ENCODE measurements at places on chromosomes 13 and 19. TPM values are rescaled to one million over a fixed set of nuclear protein-coding genes. Genes with fewer than 3 reads are reported as not detected.

DNA sequence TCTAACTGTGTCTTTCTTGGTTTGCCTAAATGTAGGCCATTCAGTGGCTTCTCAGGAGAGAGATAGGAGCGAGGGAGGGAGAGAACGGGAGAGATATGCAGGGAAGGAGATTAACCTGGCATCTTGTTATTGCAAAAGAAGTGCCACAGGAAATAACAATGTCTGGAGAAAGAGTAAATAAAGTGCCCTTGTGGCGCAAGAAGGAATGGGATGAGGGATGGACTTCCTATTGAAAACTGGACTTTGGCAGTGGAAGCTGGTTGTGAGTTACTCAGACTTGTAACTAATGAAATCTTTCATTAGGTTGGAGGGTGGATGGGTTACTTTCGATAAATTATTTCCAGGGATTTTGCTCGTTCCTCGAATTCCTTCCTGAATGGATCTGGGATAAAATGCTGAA, 136.1 kb downstream of the LACC1 start:
- H3K4me1 ChIP-seq, result peaks cover 12% of the 10 kb centered on the region
- DNase-seq, result no peak
- H3K27me3 ChIP-seq, result no peaks in the 10 kb centered on the region
- H3K27ac ChIP-seq, result peak overlapping the region; percentile 24

- peaks cover 18% of the 10 kb centered on the region for H3K4me1 ChIP-seq
- H3K4me3 ChIP-seq, result peak overlapping the region; percentile 33
- no peaks in the 10 kb centered on the region for H3K36me3 ChIP-seq
- peak; percentile 69 for DNase-seq
- no peak overlapping the region for H3K27ac ChIP-seq
- peaks cover 29% of the 10 kb centered on the region for H3K27me3 ChIP-seq
Observed at GRCh38 chr13:25169951-25170553, 2.0 kb downstream of the AMER2 start.

DNA sequence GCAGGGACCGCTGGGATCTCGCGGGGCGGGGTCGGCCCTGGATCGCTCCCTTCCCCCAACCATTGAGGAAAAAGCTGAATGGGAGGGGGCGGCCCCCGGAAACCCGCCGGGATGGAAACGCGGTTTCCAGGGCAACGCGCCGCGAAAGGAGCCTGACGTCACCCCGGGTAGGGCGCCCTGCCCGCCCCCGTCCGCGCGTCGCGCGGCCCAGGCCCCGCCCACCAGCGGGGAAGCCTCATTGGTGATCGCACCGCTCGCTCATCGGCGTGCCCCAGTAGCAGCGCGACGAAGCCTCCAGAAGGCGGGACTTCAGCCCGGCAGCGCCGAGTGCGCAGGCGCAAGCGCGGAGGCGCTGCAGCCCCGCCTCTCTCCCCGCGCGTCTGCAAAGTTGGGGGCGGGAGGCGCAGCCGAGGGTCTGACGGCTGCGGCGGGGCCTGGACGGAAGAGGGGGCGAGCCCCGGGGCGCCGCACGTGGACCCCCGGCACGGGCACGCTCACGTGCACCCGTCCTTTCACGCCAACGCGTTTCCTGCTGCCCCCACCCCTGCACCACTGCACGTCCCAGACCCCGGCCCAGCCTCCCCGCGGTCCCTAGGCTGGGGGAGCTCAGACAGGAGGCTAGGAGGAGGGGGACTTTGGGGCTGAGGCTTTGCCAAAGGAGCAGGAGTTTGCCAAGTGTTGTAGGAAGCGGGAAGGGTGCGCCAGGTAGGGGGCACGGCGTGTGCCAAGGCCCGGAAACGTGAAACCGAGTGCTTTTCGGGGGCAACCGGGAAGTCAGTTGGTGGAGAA, 8.2 kb upstream of the CIRBP start:
- H3K27ac ChIP-seq, result peak overlapping the region; percentile 100
- H3K36me3 ChIP-seq, result peaks cover 2% of the 10 kb centered on the region
- DNase-seq, result peak; percentile 100
- peaks cover 94% of the 10 kb centered on the region for H3K4me1 ChIP-seq
- H3K4me3 ChIP-seq, result peak overlapping the region; percentile 75

DNA sequence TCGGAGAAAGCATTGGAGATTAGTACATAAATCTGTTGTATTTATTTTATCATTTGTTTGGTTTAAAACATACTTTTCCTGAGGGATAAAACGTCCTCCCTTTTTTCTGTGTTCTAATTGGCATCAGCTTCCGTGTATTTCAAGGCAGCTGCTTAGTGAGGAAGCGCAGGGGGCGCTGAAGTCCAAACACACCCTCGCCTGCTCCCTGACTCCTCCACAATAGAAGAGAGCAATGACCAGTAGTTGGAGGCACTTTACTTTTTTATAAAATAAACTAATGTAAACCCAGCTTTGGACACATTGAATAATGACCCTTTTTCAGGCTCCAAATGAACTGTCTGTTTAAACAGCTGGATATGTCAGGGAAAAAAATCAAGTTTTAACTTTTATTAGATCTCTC, 79.9 kb downstream of the RNASEH2B start:
- H3K4me1 ChIP-seq, result no peaks in the 10 kb centered on the region
- no peak overlapping the region for H3K4me3 ChIP-seq
- no peak for DNase-seq
- no peaks in the 10 kb centered on the region for H3K36me3 ChIP-seq
- H3K27me3 ChIP-seq, result no peaks in the 10 kb centered on the region

GRCh38 chr19:18488838-18489626, 32.8 kb downstream of the ELL start:
- H3K36me3 ChIP-seq, result peaks cover 2% of the 10 kb centered on the region
- no peak overlapping the region for H3K27ac ChIP-seq
- DNase-seq, result no peak
- H3K4me1 ChIP-seq, result peaks cover 74% of the 10 kb centered on the region

DNA sequence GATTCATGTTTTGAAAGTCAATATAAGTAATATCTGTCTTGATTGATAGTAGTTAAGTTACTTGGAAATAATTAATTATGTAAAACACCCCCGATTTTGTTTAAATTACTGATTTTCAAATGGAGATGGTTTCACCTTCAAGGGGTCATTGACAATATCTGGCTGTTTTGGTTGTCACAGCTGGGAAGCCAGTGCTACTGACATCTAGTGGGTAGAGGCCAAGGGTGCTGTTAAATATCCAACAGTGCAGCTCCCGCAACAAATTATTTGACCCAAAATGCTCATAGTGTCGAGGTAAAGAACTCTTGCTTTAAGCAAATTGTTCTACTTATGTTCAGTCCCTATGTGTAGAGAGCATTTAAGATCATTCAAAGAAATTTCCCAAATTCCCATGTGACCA, 50.6 kb upstream of the PCDH20 start:
- H3K27me3 ChIP-seq, result no peaks in the 10 kb centered on the region
- no peaks in the 10 kb centered on the region for H3K4me1 ChIP-seq
- H3K4me3 ChIP-seq, result no peak overlapping the region
- no peaks in the 10 kb centered on the region for H3K36me3 ChIP-seq

Gene ETFB
- total RNA-seq, result 70.5 TPM

GRCh38 chr13:32883474-32883873, 132.7 kb upstream of the KL start:
- H3K4me1 ChIP-seq, result no peaks in the 10 kb centered on the region
- H3K27ac ChIP-seq, result no peak overlapping the region
- H3K36me3 ChIP-seq, result no peaks in the 10 kb centered on the region

- DNase-seq, result peak; percentile 68
- H3K36me3 ChIP-seq, result no peaks in the 10 kb centered on the region
- H3K4me3 ChIP-seq, result peak overlapping the region; percentile 78
- peak overlapping the region; percentile 94 for H3K27ac ChIP-seq
- H3K27me3 ChIP-seq, result peaks cover 6% of the 10 kb centered on the region
Observed at GRCh38 chr19:40465025-40465556, 454 bp downstream of the BLVRB start.

Gene ALDH16A1
- total RNA-seq, result 53.8 TPM

Gene CEACAM4
- 1.7 TPM for total RNA-seq

DNA sequence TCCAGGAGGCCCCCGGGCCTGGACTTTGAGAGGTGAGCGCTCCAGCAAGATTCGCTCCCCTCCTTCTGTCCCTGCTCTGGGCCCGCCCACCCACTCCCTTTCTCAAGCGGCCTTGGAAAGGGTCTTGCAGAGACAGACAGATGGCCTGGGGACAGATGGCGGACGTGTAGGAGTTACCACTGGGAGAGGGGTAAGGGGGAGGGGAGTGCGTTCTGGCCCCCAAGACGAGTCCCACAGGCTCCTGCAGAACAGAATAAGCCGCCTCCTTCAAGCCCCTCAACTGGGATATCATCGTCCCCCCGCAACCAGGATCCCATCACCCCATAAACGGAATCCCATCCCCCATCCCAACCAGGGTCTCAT, 3.6 kb upstream of the TNFAIP8L1 start:
- H3K4me3 ChIP-seq, result peak overlapping the region; percentile 42
- H3K27ac ChIP-seq, result no peak overlapping the region
- no peaks in the 10 kb centered on the region for H3K36me3 ChIP-seq
- peaks cover 30% of the 10 kb centered on the region for H3K4me1 ChIP-seq
- no peaks in the 10 kb centered on the region for H3K27me3 ChIP-seq

- no peaks in the 10 kb centered on the region for H3K36me3 ChIP-seq
- H3K27me3 ChIP-seq, result no peaks in the 10 kb centered on the region
- no peak overlapping the region for H3K27ac ChIP-seq
- no peaks in the 10 kb centered on the region for H3K4me1 ChIP-seq
Observed at GRCh38 chr13:49897713-49898112, 38.4 kb downstream of the SPRYD7 start.

DNA sequence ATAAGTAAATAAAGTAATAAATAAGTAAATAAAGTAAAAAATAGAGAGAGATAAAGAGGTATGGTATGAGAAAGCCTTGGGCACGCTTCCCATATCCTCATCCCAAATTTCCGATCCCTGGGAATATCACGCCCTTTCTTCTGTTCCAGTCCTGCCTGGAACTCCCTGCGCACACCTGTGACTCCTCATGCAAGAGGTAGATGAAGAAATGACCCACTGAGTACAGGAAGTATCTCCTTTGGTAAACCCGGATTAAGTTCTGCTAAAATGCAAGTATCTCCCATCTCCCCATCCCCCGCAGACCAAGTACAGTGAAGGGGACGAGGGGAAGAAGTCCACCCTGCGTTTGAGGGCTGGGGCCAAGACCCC, 399 bp upstream of the ZNF136 start:
- H3K4me3 ChIP-seq, result no peak overlapping the region
- no peaks in the 10 kb centered on the region for H3K36me3 ChIP-seq
- no peaks in the 10 kb centered on the region for H3K27me3 ChIP-seq
- no peak for DNase-seq
- peaks cover 27% of the 10 kb centered on the region for H3K4me1 ChIP-seq

Gene NLRP11
- not detected for total RNA-seq

GRCh38 chr19:1063909-1064660, 2.9 kb upstream of the ARHGAP45 start:
- H3K36me3 ChIP-seq, result no peaks in the 10 kb centered on the region
- H3K27me3 ChIP-seq, result no peaks in the 10 kb centered on the region
- peak; percentile 80 for DNase-seq
- no peak overlapping the region for H3K27ac ChIP-seq
- H3K4me1 ChIP-seq, result peaks cover 59% of the 10 kb centered on the region
- peak overlapping the region; percentile 68 for H3K4me3 ChIP-seq

- H3K4me3 ChIP-seq, result no peak overlapping the region
- DNase-seq, result no peak
Observed at GRCh38 chr13:107238262-107238981, 670.5 kb upstream of the ARGLU1 start.

DNA sequence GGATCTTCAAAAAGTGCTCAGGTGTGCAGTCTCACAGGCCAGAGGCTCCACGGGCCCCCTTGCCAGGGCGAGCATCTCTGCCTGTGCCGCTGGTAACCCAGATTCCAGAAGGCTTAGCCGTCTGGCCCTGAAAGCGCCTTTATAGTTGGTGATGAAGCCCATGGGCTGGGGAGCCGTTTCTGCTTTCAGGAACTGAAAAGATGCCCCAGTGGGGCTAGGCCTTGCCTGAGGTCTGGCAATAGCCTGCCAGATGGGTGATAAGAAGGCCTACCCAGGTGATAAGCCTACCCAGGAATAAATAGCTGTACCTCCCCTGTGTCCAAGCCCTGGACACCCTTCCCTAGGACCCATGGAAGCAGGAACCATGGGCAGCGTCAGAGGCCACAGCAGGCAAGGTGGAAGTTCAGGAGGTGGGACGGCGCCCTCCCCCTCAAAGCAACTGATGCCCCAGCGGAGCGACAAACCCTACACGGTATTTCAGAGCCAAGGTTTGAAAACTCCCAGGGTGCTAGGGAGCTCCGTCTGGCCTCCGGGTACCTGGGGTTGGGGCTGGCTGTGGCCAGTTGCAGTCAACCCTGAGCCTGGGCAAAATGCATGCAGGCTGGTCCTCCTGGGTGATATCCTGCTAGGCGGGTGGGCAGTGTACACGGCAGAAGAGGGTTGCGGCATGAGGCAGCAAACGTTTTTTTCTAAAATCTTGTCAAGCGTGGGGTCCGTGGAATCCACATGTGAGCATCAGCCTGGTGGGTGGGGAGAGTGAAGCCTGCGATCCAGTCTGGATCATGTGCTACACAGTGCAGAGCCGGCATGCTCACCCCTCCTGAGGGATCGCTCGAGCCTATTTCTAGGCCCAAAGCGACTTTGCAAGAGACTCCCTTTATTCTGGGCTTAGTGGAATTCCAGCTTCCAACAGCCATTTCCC, 45.3 kb downstream of the ACTN4 start:
- peaks cover 85% of the 10 kb centered on the region for H3K4me1 ChIP-seq
- H3K27me3 ChIP-seq, result no peaks in the 10 kb centered on the region
- DNase-seq, result no peak
- H3K4me3 ChIP-seq, result no peak overlapping the region
- H3K27ac ChIP-seq, result peak overlapping the region; percentile 81

Gene ZNF728
- 0.79 TPM for total RNA-seq

Gene FUT1
- total RNA-seq, result 9.1 TPM

DNA sequence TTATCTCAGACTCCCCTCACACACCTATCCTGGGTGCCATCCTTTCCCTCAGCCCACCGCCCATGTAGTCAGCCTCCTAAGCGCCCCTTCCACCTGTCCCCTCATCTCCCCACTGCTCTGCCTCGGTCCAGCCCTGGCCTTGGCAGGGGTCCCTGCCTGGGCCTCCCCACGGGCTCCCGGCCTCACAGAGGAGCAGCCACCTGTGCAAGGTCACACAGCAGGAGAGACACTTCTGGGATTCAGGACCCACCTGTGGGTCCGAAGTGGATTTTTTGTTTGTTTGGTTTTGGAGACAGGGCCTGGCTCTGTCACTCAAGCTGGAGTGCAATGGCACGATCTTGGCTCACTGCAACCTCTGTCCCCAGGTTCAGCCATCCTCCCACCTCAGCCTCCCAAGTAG, 713 bp upstream of the UPK1A start:
- peaks cover 50% of the 10 kb centered on the region for H3K36me3 ChIP-seq
- DNase-seq, result peak; percentile 49
- H3K27ac ChIP-seq, result no peak overlapping the region
- H3K4me3 ChIP-seq, result no peak overlapping the region
- no peaks in the 10 kb centered on the region for H3K4me1 ChIP-seq

GRCh38 chr19:4910594-4911281, 1.4 kb downstream of the UHRF1 start:
- H3K27me3 ChIP-seq, result peaks cover 7% of the 10 kb centered on the region
- H3K27ac ChIP-seq, result no peak overlapping the region
- H3K4me3 ChIP-seq, result peak overlapping the region; percentile 87
- DNase-seq, result no peak
- H3K36me3 ChIP-seq, result no peaks in the 10 kb centered on the region
- H3K4me1 ChIP-seq, result peaks cover 28% of the 10 kb centered on the region

GRCh38 chr19:17938092-17938845, 5.5 kb downstream of the CCDC124 start:
- no peak overlapping the region for H3K4me3 ChIP-seq
- no peaks in the 10 kb centered on the region for H3K27me3 ChIP-seq
- no peak for DNase-seq
- no peak overlapping the region for H3K27ac ChIP-seq
- H3K36me3 ChIP-seq, result no peaks in the 10 kb centered on the region

- H3K36me3 ChIP-seq, result no peaks in the 10 kb centered on the region
- H3K27ac ChIP-seq, result no peak overlapping the region
- DNase-seq, result no peak
- no peaks in the 10 kb centered on the region for H3K27me3 ChIP-seq
- H3K4me1 ChIP-seq, result no peaks in the 10 kb centered on the region
- H3K4me3 ChIP-seq, result no peak overlapping the region
Observed at GRCh38 chr13:96161141-96161540, 71.2 kb downstream of the HS6ST3 start.

Data from upper lobe of left lung (tissue), 6 donors.